Naive thymus-derived CD4-positive, alpha-beta T cell (primary cell): ENCODE measurements at places on chromosomes 7 and 10. TPM values are rescaled to one million over a fixed set of nuclear protein-coding genes. Genes with fewer than 3 reads are reported as not detected.

ZNF804B gene
- not detected for polyA plus RNA-seq

SH2B2 gene
- polyA plus RNA-seq = 0.58 TPM

DNA sequence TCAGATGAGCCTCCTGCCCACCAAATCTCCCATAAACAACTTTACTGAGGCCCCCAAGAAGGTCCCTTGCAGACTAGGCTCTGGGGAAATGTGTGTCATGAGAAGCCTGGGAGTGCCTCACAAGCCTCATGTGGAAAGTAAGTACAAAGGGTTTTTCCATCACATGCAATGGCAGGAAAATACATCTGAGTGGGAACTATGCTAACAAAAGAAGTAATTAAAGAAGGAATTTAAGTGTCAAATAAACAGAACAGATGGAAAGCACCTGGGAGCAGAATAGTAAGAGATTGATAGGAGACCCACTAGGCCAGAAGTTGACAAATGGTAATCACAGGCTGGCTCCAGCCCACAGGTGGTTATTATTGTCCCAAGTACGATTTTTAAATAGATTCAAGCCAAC lies 20.5 kb downstream of the GSAP start:
- no peaks in the 10 kb centered on the region for H3K36me3 ChIP-seq
- no peak for DNase-seq
- no peak overlapping the region for H3K4me3 ChIP-seq
- no peaks in the 10 kb centered on the region for H3K4me1 ChIP-seq
- no peak overlapping the region for H3K27ac ChIP-seq
- no peaks in the 10 kb centered on the region for H3K27me3 ChIP-seq

DNA sequence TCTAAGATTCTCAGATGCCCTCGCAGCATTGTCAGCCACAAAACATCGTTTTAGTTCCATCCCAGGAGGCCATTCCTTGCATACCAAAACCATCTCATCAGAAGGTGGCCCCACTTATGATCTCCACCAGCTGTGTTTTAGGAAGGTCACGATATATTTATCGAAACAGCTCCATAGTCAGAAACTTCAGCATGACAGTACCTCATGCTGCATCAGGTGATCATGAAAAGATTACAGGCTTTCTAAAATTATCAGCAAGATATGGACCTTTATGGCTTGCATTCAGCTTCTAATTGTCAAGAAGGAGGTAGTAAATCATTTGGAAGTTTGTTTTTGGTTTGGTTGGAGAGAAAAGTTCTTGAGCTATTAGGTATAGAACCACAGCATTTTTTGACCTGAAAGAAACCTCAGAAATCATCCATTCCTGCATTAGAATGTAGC lies 20.0 kb downstream of the JAZF1 start:
- H3K4me3 ChIP-seq = no peak overlapping the region
- no peaks in the 10 kb centered on the region for H3K4me1 ChIP-seq
- H3K36me3 ChIP-seq = no peaks in the 10 kb centered on the region
- H3K27me3 ChIP-seq = no peaks in the 10 kb centered on the region

DNA sequence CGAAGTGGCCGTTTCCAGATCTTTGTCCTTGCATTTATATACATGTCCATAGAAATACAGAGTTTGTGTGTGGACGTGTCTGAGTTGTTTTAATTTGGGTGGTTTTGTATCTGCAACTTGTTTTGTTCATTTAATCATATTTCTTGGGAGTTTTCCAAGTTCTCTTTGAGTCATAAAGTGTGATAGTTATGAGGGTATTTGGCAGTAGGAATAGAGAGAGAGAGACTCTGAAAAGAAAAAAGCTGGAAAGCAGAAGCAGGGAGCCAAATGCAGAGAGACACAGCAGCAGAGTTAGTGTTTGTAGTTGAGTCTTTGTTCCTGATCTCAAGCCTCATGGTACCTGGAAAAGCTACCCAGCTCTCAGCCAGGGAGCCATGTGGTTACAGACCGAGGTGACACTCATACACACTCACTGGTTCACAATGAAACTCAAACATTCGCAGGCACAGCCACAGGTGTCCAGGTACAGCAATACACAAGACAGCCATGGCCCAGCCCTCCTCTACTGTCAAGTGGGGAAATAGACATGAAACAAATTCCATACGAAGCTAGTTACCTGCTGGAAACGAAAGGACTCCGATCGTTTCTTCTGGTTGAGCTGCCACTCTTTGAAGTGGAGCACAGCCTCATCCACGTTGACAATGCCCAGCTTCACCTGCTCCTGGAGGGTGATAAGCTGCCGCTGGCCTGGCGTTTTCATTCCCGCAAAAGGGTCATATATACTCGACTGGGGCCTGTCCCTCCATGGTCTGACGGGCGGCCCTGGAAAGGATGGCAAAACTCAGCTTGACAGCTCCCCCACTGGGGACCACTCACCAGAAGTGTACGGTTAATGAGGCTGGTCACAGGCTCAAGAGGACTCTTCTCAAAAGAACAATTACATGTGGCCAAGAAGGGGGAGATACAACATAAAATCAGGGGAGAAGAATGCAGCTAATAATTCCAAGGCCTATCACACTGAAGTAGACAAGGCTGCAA lies 33.3 kb upstream of the TM9SF3 start:
- H3K27me3 ChIP-seq = no peaks in the 10 kb centered on the region
- H3K4me3 ChIP-seq = no peak overlapping the region
- no peaks in the 10 kb centered on the region for H3K4me1 ChIP-seq
- no peak for DNase-seq

DNA sequence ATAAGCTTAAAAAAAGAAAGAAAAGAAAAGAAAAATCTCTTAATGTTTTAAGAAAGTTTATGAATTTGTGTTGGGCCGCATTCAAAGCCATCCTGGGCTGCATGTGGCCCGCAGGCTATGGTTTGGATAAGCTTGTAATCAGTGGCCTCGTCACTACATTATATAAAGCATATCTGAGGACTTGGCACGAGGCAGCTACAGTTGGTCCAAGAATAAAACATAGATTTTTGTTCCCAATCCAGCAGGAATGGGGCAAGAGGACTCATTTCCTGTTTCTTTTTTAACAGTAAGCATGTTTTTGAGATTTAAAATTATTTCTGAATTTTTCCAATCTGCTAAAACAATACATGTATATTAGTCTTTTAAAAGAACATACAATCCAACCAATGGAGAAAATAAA lies 28.6 kb downstream of the MCM10 start:
- no peaks in the 10 kb centered on the region for H3K27me3 ChIP-seq
- H3K4me3 ChIP-seq = no peak overlapping the region
- no peaks in the 10 kb centered on the region for H3K4me1 ChIP-seq
- no peak for DNase-seq
- H3K36me3 ChIP-seq = no peaks in the 10 kb centered on the region
- H3K27ac ChIP-seq = no peak overlapping the region

DNA sequence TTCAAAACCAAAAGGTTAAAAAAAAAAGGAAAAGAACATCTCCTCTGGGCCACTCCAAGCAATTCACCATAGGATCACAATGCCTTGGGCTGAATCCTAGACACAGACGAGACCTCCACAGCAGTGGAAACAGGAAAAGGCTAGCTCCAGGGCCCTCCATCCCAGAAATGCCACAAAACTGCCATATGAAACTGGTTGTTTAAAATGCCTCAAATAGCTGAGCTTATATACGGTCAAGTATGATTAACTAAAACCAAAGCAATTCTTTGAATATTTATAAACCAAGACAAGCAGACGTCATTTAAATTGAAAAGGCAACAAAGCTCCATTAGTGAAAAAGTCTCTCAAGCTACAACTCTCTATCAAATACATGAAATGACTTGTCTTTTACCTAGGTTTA lies 63.1 kb downstream of the DOCK4 start:
- no peak for DNase-seq
- H3K4me3 ChIP-seq = no peak overlapping the region
- H3K36me3 ChIP-seq = no peaks in the 10 kb centered on the region
- H3K27me3 ChIP-seq = peaks cover 5% of the 10 kb centered on the region
- no peaks in the 10 kb centered on the region for H3K4me1 ChIP-seq
